ENCODE measurements at places on chromosomes 6 and 20.

GRCh38 chr6:130035211-130035610 is 16.8 kb downstream of the L3MBTL3 start:
- DNase-seq: no peak

DNA sequence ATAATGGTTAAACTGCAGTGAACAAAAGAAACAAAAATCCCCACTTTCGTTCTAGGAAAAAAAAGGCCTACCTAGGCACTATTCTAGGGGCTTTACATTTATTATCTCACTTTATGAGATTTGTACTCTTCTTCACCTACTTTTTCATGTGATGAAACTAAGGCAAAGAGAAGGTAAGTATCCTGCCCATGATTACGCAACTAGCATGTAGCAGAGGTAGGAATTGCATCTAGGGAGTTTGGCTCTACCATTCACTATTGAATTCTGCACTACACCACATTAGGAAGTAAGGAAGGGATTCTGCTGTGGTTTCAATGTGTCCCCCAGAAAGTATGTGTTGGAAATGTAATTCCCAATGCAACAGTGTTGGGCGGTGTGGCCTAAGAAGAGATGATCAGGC is 11.4 kb upstream of the C6orf141 start:
- DNase-seq: no peak

GRCh38 chr20:10605547-10606195 is 68.1 kb downstream of the JAG1 start:
- DNase-seq: no peak

GRCh38 chr6:143396497-143397226 is 53.8 kb downstream of the ADAT2 start:
- no peak for DNase-seq

DNA sequence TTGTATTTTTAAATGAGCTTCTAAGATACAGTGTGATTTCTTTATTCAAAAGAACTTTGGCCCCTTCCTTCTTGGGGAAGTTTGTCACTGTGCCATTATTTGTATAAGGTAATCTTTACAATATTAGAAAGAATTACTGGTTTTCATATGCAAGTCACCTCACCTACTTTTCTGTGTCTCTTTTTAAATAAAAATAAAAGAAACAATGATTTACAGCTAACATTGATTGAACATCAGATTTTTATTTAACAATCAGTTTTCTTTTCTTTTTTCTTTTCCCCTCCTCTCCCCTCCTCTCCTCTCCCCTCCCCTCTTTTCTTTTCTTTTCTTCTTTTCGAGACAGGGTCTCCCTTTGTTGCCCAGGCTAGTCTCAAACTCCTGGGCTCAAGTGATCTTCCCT is 46.0 kb downstream of the CDC40 start:
- no peak for DNase-seq

- no peak for DNase-seq
Observed at GRCh38 chr20:47468290-47469050, 33.2 kb upstream of the NCOA3 start.

- no peak for DNase-seq
Observed at GRCh38 chr6:49524541-49524940, 24.8 kb downstream of the GLYATL3 start.

GRCh38 chr20:47220161-47220582 is 136.3 kb downstream of the ZMYND8 start:
- no peak for DNase-seq

GRCh38 chr20:43770342-43770741 is 43.5 kb upstream of the GTSF1L start:
- DNase-seq: no peak

DNA sequence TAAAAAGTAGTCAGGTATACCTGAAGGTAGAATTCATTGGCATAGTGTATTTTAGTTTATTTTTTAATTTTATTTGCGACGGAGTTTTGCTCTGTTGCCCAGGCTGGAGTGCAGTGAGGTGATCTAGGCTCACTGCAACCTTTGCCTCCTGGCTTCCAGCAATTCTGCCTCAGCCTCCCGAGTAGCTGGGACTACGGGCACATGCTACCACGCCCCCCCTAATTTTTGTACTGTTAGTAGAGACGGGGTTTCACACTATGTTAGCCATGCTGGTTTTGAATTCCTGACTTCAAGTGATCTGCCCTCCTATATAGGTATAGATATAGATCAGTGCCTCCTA is 102.8 kb upstream of the PRSS16 start:
- DNase-seq: no peak

DNA sequence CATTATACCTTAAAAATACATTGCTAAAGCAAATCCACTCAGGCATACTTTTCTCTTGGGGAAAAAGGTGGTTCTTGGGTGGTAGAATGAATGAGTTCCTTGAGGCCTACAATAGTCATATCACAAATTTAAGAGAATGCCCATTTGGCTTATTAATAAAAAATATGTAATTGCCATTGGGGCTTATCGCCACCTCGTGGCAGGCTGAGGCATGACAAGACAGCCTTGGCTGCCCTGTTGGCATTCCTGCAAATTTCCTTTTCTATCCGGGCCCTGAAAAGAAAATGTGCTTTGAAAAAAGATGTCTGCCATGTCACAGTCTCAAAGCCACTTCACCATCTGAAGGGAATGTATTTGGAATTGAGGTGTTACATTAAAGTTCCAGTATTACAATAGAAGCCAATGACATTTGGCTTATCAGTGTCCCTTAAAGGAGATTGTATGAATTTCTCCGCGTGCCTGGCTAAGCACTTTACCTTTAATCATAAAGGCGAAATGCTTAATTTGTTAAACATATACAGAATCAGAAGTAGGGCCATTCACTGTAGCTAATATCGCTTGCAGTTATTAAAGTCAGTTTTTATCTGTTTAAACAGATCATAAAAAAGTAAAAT is 188.3 kb upstream of the ZFP64 start:
- DNase-seq: peak; percentile 35

DNA sequence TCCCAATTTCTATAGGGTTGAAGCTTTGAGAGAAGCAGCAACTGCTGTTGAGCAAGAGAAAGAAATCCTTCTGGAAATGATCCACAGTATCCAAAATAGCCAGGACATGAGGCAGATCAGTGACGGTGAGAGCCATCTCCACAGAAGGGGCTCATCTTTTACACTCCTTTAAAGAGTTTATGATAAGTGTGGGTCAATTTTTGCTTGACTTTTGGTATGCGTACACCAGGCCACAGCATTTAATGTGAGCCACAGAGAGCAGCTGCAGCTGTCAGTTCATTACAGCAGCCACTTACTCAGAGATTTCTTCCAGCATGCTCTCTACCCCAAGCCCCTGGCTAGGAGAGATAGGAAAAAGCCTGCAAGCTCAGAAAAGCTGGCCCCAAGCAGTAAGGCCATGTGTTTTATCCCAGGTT is 9.9 kb downstream of the BAG2 start:
- no peak for DNase-seq

DNA sequence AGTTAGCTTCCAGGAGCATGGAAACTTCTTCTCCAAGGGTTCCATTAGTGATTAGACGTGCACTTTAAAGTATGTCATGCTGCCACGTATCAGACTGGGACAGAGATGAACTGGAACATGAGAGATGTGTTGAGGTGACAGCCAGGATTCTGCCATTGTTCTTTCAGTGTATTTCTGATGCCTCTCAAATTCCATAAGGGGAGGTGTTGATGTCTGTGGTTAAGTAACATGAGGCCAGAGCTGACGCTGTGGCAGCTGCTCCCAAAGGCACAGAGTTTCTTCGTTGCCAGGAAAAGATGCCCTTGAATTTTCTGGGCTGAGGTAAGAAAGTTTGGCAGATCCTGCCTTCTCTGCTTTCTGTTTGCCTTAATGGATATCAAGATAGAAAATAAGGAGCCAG is 63.5 kb downstream of the TRMT6 start:
- no peak for DNase-seq

- DNase-seq: no peak
Observed at GRCh38 chr6:114084327-114084890, 113.5 kb upstream of the HDAC2 start.

DNA sequence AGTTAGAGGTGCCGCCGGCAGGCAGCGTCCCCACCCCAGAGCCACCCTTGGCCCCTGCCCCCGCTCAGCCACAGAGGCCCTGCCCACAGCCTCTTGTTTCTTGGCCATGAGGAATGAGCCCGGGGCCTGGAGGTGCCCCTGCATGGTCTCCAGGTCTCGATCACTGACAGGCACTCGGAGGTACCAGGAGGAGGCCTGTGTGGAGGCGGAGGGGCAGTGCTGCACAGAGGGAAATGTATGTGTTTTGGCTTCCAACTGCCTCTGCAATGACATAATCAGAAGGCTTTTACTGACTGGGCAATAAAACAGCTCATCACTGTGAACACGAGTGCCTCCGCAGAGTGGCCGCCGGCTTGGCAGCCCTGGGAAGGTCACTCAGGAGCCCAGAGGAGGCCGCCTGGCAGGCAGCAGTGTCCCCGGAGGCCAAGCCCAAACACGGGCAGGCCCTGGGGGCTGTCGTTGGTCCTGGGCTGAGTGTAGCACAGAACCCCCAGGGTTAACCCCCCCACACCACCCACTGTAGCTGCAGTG is 61.1 kb upstream of the GATA5 start:
- no peak for DNase-seq

- no peak for DNase-seq
Observed at GRCh38 chr20:1382670-1383069, 10.2 kb downstream of the FKBP1A start.

DNA sequence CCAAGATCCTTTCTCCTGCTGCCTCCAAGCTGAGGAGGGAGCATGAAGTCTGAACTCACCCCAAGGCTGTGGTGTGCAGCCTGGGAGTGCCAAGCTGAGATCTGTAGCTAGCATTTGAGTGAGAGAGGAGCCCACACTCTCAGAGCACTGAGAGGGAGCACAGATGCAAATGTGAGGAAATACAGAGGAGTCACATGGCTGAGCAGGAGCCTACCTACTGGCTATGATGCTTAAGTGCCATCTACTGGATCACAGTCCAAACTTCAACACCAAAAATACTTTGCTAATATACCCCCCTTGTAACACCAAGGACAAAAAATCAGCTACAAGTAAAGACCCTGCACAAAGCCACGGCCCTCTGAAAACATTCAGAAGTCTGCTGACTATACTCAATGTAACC is 94.4 kb upstream of the IMPG1 start:
- no peak for DNase-seq

- no peak for DNase-seq
Observed at GRCh38 chr6:137874204-137875057, 7.4 kb downstream of the TNFAIP3 start.

GRCh38 chr6:159689001-159689400 is 4.0 kb downstream of the SOD2 start:
- no peak for DNase-seq

DNA sequence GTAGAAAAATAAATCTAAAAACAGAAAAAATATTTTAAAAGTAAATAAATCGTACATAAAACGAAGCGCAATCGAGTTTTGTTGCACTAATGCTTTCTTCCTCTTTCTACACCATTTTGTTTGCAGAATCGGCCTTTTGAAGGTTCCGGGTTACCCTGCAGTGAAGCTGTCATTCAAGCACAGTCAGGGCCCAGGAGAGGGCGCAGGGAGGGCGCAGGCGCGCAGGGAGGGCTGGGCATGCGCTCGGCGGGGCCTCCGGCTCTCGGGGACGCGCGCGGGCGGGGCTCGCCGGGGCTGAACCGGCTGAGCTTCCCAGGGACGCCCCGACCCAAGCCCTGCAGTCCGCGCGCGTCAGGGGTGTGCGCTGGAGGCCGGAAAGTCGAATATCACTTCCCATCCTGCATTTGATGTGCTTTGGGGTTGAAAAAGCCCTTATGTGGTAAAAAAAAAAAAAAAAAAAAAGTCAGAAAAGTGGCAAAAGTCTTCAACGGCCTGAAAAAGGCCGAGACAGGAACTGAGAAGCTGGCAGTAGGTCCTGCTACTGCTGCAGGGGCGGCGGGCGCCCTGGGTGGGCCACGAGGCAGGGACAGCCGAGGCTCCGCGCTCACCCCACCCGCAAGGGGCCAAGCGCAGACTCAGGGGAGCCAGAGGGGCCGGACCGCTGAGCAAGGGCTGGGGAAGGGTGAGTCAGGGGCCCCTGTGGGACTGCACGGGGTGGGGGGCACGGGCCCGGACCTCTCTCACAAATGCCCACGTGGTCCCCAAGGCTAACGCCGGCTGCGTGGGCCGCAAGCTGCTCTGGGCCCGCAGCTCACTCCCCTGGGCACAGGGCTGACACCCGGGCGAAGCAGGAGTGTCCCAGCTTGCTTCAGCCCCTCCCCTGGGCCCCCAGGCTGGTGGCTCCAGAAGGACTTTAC is 40.5 kb downstream of the THBS2 start:
- peak; percentile 92 for DNase-seq
